ENCODE measurements at places on chromosomes 11 and 22.
A peak's percentile ranks its signal among the peaks of the same experiment; 100 is the strongest.

DNA sequence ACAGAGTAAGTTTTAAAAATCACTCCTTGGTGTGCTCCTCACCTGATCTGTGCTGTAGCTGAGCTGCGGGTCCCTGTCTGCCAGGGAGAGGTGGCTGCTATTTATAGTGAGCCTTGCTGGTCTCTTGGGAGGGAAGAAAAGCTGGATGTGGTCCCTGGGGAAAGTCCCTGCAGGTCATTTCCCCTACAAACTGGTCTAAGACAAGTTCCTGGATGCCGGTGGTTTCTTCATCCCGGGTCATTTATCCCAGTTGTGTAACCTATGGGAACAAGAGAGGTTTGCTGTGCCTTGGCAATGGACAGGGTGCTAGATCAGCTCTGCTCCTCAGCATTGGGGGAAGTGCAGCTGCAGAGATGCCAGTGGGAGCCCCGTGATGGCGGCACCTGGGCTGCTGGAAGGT lies at the start of gene SAA2:
TSS of gene SAA2 (minus strand) at position 108 of the 400 bp plus-strand sequence. CDS start 657 bp downstream, outside the sequence.
- no peak for DNase-seq

- no peak for DNase-seq
Measured at GRCh38 chr11:134479206-134480135, 67.4 kb upstream of the B3GAT1 start.

- DNase-seq: peak; percentile 49
Measured at GRCh38 chr11:65423516-65424204, 1.1 kb downstream of the NEAT1 start.

GRCh38 chr11:34148504-34149165 lies 43.2 kb downstream of the NAT10 start:
- DNase-seq: no peak

- no peak for DNase-seq
Measured at GRCh38 chr11:31764766-31765165, 46.4 kb downstream of the PAX6 start.

DNA sequence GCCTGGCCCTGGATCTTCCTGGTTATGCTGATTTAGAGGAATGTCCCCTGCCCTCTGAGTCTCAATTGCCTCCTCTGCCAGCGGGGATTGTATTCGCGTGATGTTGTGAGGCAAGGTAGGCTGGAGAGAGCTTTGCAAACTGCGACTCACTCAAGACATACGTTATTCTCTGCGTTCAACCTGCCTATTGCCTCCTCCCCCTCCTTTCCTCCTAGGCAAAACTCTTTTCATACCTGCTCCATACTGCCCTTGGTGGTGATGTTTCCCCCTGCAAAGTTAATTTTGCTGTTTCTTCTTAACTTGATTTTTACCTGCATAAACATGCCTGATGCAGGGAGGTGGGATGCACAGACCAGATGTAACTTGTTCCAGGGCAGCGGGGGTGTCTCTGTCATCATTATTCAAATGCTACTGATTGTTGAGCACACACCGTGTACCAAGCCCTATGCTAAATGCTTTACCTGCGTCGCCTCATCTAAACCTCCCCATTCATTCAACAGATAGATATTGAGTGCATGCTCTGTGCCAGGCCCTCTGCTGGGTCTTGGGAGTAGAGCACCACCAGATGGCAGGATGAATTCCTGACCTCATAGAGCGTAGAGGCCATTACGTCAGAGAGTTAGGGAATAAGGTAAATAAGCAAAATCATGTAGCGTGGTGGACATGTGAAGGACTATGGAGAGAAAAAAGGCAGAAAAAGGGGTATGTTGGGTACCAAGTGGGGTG lies 29.0 kb downstream of the SGSM1 start:
- DNase-seq: no peak

- DNase-seq: no peak
Measured at GRCh38 chr11:110972640-110973039, 260.4 kb upstream of the ARHGAP20 start.

GRCh38 chr11:581752-582151 lies 5.5 kb downstream of the PHRF1 start:
- no peak for DNase-seq

GRCh38 chr11:73388265-73389133 lies 12.3 kb downstream of the RELT start:
- no peak for DNase-seq

DNA sequence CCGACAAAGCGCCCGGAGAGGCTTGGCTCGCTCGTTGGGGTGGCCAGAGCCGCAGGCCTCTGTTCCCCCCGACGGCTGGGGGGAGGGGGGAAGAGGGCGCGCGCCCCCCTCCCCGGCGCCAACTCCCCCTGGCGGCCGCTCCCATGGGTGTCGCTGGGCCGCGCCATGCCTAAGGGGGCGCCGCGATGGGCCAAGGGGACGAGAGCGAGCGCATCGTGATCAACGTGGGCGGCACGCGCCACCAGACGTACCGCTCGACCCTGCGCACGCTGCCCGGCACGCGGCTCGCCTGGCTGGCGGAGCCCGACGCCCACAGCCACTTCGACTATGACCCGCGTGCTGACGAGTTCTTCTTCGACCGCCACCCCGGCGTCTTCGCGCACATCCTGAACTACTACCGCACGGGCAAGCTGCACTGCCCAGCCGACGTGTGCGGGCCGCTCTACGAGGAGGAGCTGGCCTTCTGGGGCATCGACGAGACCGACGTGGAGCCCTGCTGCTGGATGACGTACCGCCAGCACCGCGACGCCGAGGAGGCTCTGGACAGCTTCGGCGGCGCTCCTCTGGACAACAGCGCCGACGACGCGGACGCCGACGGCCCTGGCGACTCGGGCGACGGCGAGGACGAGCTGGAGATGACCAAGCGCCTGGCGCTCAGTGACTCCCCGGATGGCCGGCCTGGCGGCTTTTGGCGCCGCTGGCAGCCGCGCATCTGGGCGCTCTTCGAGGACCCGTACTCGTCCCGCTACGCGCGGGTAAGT lies 1.4 kb downstream of the KCNC1 start:
- DNase-seq: no peak

GRCh38 chr22:40791241-40791640 lies 27.9 kb downstream of the SLC25A17 start:
- no peak for DNase-seq

DNA sequence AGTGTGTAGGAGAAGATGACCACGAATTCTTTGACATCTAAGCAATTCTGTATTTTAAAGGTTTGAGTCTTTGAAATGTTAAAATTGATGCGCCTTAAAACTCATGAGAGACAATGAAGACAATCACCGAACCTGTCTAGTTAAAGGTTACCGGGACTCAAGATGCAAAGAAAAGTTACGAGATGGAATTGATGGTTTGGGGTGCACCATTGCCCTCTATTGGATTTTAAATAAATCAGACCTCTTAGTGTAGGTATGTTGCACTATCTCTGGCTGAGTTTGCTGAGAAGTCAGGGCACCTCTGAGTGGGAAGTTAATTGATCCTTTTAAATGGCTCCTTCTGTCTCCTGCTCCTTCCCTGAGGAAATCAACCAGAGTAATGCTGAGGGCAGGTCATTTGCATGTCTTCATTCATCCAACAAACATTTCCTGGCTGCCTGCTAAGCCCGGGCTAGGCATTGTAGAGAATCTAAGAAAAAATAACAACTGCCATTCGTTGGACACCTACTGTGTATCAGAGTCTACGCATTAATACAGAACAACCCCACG lies 19.4 kb upstream of the TMA7B start:
- peak; percentile 66 for DNase-seq

DNA sequence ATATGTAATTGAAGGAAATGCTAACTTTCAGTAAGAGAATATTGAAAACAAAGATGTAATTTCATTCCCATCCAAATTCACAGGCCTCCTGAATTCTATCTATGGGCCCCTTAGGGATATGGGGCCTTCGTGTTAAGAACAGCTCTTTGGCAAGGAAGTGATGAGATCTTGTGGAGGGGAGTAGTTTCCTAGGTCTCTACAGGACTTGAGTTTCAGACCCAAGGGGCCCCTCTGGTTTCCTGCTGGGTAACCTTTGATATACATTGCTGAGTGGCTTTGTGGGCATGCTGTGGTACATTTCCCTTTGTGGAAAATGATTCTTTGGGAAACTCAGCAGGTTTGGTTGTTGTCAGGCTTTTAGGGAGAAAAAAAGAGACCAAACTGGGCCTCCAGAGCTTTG lies 6.2 kb downstream of the STIM1 start:
- DNase-seq: no peak

DNA sequence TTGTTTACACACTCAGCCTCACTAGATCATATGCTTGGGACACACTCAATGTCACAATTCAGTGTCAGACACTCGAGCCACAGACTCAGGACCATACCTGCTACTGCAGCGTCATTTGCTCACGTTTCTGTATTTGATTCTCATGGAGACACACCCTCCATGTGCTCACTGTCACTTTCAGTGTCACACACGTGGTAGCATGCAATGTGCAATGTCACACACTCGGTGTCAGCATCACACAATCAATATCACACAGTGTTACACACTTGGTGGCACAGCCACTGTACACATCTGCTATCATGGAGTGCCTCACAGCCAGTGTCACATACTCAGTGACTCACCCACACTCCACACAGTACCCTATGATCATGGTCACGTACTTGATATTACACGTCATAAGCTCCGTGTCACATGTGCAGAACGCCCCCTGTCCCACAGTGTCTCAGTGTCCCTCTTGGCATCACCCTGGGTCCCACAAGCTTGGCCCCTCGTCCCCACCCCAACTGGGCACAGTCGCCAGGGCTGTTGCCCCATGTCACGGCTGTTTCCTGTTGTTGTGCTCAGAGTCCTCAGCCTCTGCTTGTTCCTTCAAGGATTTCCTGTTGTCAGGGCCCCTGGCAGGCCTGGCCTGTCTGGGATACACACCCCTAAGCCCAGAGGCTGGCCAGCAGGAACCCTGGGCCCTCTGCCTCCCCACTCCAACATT lies 49.6 kb downstream of the PDE2A start:
- no peak for DNase-seq

DNA sequence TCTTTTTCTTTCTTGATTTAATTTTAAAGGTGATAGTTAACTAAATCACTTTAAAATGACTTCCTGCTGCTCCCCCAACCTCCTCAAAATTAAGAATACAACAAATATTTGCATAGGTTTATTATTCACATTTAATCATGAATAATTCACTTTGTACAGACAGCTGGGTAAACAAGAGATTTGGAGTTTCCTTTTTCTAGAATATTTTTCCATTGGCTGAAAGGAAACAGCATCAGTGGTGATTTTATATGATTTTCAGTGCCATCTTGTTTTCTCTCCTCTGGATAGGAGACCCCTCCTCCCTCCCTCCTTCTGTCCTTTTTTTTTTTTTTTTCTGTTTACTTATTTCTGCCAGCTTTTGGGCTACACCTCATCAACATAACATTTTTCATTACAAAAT lies 60.5 kb downstream of the LIF start:
- no peak for DNase-seq

DNA sequence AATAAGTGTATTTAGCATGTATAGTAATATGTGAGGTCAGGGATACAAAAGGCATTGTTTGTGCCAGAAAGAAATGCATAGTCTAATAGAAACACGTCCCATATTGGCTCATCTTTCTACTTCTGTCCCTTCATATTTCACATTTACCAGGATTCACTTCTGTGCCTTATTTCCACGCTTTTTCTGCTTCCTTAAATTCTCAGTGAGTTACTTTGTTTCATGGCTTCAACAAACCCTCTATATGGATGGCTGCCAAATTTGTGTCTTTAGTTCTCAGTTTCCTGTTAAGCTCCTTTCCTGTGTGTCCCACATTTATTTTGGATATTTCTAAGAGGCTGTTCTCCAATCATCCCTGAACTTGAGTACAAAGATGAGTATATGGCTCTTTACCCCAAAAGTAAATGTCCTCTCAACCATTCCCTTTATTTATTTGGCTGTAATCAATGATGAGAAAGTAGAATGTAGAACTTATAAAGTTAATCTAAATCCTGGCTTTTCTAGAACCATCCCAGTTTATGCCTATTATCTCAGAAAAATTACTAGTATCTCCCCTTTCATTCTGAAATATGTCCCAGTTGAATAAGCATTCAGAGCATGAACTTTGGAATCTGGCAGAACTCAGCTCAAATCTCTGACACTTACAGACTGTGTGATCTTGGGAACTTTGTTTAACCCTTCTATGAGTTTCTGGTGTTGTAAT lies 23.5 kb downstream of the OR8B12 start:
- DNase-seq: no peak

DNA sequence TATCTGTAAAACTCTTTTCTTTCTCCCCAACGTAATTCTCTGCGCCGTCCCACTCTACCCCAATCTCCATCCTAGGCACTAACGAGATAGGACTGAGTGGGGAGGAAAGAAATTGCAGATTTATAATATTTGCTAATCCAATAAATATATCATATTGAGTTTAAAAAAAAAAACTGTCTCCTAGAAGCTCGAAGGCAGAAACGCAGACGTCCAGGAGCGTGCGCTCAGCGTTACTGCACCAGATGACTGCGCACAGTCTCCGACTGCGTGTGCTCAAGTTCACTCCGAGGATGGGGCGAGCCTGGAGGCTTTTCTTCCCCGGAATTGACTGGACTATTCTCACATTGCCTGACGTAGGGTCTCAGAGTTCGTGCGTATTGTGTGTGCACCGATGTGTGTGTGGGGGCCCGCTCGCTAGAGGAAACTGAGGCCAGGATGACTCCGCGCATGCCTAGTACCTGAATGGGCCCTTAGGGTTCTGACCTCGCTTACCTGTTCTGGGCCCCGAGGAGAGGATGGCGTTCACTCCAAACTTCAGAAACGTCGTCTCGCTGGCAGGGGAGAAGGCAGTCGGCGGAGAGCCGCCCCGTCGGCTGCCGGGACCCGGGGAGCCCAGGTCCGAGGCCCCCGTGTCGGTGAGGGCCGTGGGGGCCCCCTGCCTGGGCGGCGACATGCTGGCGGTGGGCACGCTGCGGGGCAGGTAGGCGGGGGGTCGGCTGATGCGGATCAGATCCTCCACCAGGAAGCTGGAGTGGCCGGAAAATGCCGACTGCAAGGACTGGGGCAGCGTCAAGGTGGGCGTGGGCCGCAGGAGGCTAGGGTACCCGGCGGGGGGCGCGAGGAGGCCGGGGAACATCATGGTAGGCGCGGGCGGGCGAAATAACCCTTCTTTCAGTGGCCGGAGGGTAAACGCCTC lies 551 bp downstream of the DBX1 start:
- DNase-seq: no peak

- no peak for DNase-seq
Measured at GRCh38 chr11:1728931-1729691, 21.3 kb downstream of the IFITM10 start.

DNA sequence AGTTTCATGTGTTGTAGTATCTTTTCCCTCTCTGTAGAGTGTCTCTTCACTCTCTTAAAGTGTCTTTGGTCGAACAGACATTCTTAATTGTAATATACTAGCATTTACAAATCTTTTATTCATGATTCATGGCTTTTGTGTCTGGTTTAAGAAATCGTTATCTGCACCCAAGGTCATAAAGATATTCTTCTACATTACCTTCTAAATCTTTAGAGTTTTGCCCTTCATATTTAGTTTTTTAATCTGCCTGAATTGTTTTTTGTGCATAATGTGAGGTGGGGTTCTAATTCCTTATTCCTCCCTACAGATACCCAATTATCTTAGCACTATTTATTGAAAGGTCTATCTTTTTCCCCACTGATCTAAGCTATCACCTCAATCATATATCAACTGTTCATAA lies 9.0 kb upstream of the NNMT start:
- no peak for DNase-seq
